GOT3 (cell line): ENCODE measurements at places on chromosomes 11 and 22.

DNA sequence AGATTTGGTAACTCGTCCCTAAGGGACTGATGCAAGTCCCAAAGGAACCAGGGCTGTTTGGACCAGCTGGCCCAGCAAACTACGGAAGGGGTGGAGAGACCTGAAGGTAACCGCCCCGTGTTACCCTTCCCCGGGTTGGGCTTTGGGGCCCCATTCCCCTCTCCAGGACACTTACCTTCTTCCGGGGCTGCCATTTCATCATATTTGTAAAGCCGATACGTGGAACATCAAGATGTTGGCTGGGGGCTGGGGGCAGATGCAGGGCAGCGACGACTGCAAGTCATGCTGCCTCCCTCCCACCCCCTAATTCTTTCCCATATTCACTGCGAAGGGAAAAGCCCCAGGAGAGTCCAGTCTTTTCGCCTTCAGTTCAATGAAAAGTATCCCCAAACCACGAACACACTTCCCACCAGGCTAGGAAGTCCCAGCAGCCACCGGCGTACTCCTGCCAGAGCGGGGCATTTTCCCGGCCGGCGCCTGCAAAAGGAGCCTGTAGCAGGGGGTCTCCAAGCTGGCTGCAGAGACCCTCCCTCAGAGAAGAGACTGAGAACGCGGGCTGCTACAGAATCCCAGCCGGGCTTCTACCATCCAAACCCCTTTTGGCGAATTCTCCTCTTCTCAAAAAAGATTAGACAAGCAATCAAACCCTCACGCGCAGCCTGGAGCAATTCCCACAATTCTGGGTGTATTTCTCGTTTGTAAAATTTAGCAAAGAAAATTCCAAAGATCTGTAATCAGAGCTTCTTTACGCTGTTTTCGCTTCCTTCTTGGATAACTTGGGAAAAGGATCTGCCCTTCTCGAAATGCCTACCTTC is 236.7 kb downstream of the TTC28 start:
- no peak for DNase-seq

- DNase-seq, result no peak
Measured at GRCh38 chr22:46614025-46614931, 5.9 kb upstream of the GRAMD4 start.

- no peak for DNase-seq
Measured at GRCh38 chr22:38733329-38733723, 22.5 kb downstream of the SUN2 start.

DNA sequence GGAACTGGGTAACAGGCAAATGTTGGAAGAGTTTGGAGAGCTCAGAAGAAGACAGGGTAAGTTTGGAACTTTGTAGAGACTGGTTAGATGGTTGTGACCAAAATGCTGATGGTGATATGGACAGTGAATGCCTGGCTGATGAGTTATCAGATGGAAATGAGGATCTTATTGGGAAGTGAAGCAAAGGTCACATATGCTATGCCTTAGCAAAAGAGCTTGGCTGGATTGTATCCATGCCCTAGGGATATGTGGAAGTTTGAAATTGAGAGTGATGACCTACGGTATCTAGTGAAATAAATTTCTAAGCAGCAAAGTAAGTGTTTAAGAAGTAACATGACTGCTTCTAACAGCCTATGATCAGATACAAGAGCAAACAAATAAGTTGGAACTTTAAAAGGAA is 17.8 kb downstream of the BBOX1 start:
- DNase-seq, result no peak

GRCh38 chr11:33940538-33940815 is 48.6 kb upstream of the LMO2 start:
- no peak for DNase-seq

DNA sequence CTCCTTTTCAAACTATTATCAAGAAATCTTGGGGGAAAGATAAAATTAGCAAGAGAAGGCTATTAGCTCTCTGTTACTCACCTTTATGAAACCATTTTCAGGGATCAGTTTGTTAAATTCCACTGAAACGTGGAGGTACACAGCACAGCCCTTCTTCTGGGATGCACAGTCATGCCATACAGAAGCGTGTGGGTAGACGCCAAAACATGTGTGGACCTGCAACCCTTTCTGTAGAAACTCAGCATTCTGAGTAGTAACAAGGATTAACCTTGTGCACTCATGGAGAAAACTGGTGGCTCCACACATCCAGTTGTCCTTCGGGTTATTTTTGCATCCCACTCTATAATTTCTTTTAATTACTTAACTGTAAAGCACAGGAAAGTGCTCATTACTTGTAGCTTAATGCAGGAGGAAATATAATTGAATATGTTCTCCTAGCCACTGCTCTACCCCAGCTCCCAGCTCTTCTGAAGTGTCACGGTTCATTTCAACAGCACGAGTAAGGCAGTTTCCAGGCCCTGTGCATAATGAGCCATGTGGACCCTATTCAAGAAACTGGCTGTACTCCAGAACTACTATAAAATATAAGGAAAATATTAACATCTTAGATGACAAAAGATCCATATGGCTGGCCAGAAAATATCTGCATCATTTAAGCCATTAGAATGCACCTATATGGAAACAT is 26.1 kb downstream of the BDNF start:
- DNase-seq, result no peak

DNA sequence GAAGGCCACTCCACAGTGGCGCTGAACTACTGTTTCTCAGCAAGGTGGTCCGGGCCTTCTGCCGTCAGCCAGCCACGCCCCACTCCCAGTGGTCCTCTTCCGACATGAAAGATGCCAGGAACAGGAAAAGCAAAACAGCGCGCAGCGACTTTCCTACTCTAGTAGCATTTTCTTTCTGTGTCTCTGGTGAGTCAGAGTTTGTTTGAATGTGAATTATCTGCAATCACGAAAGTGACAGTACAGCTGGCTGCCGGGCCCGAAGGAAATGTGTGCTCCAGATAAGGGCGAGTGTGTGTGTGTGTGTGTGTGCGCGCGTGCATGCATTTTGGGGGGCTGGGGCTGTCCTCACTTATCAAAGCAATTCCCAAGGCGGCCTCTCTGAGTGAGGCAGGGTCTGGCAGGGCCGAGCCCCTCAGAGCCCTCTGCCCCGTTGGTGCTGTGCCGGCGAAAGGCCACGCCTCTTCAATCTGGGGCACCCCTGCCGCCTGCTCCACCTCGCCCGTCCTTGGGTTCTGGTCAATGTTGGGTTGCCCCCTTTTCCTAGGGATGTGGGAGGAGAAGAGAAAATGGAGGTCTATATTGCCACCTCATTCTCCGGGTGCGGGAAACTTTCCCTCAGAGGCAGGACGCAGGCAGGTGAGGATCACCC is 288.5 kb downstream of the KIRREL3 start:
- DNase-seq, result no peak

DNA sequence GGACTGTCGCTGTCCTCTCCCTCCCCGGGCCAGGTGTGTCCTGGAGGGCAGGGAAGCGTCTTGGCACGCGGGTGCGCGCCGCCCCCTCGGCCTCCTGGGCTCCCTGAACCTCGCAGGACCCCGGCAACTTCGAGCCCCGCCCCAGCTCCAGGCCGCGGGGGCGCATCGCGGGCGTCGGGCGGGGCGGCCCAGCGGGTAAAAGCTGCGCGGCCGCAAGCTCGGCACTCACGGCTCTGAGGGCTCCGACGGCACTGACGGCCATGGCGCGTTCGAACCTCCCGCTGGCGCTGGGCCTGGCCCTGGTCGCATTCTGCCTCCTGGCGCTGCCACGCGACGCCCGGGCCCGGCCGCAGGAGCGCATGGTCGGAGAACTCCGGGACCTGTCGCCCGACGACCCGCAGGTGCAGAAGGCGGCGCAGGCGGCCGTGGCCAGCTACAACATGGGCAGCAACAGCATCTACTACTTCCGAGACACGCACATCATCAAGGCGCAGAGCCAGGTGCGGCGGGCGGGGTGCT is at the start of gene CST6:
Gene CST6 (plus strand): TSS at position 224 of the 519 bp plus-strand sequence. CDS start 37 bp downstream, at position 261.
- DNase-seq, result no peak

DNA sequence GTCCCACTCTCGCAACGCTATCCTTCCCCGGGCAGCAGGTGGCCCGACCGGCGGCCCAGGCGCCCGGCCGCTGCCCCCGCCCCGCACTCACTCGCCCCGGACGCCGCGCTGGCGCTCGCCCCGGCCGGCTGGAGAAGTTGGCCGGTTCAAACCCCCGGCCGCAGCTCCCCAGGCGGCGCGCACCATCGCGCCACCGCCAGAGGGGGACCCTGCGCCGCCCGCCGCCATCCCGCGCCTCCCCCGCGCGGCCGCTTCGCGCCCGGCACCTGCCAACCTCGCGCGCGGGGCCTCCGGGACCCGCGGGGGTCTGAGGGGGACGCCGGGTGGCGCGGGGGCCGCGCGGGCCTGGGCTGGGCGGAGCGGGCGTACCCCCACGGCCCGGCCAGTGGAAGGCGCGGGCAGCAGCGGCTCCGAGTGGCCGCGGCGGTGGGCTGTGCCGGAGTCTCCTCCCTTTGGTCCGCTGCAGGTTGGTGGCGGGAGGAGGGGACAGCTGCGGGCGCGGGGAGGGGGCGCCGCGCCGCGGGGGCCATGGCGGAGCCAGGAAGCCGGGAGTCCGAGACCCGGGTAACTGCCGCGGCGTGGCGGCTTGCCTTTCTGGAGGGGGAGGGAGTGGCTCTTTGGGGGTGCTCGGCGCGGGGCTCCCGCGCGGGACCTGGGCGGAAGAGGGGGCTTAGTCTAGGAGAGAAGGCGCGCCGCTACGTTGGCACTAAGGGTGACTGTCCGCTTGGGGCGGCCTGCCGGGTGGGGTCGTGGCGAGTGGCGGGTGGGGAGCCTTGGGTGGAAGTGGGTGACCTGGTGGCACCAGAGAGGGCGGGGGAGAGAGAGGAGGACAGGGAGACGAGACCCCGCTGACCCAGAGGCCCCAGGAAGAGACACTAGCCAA is at the start of the genes MPST and TST:
Gene MPST (plus strand): TSS at position 434 of the 883 bp plus-strand sequence. CDS start 95 bp downstream, at position 529.
Gene TST (minus strand): TSS at position 139 of the 883 bp plus-strand sequence. CDS start 715 bp downstream, outside the sequence.
- no peak for DNase-seq

DNA sequence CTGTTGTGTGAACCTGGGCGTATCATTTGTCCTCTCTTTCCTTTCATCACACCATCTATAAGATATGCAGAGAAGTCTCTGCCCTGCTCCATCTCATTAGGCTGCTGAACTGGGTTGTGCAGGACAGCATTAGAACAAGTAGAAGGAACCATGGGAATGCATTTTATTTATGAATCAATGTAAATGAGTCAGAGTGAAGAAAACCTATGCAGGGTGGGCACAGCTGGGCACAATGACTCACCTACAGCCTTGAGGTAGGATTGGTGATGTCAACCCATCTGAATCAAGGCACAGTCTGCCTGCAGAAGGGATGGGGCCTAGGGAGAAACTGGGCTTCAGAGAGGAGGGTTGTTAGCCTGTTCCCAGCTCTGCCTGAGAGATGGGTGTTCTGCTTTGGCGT is 123.4 kb downstream of the CSNK2A3 start:
- DNase-seq, result no peak

- DNase-seq, result no peak
Measured at GRCh38 chr11:119509969-119510401, 87.0 kb upstream of the THY1 start.
